Tongue (tissue), 3 donors: ENCODE measurements at places on chromosomes 7 and 10. TPM values are rescaled to one million over a fixed set of nuclear protein-coding genes. Genes with fewer than 3 reads are reported as not detected.
A peak's percentile ranks its signal among the peaks of the same experiment; 100 is the strongest.

Gene MSMB
- total RNA-seq, result not detected

Gene SLC4A2
- 52.6 TPM for total RNA-seq

DNA sequence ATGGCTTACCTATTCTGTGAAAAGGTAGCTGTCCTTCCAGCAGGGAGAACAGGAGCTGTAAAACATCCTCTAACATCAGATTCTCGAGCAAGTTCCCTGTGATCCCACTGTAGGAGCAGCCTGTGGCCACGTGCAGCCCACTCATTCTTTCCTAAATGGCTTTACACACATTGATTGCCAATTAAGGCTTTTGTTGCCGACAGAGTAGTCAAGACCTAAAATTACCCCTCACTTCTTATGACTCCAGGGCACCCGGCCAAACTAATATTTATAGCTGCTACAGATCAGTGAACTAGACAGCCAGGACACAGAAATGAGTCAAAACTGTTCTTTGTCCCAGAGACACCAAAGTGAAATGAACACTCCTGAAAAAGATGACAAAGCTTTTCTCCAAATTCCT is 832.1 kb downstream of the SORCS3 start:
- peak; percentile 33 for DNase-seq

Gene UPK3BL1
- total RNA-seq, result 61.3 TPM

DNA sequence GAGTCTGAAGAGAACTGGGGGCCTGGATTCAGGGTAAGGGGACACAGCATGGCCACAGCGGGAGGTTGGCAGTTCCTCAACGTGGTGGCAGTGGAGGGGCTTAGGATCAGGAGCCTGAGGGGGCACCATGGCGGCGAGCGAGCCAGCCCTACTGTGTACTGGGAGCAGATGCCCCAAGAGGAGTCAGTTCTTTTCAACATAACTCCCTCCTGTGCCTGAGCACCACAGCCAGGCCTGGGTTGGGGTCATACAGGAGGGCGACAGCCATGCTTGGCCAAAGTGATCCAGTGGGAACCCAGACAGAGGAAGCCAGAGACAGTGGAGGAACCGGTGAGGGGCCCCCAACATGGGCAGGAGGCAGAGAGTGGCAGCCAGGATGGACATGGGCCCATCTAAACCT is 65.8 kb downstream of the MICALL2 start:
- DNase-seq, result no peak

DNA sequence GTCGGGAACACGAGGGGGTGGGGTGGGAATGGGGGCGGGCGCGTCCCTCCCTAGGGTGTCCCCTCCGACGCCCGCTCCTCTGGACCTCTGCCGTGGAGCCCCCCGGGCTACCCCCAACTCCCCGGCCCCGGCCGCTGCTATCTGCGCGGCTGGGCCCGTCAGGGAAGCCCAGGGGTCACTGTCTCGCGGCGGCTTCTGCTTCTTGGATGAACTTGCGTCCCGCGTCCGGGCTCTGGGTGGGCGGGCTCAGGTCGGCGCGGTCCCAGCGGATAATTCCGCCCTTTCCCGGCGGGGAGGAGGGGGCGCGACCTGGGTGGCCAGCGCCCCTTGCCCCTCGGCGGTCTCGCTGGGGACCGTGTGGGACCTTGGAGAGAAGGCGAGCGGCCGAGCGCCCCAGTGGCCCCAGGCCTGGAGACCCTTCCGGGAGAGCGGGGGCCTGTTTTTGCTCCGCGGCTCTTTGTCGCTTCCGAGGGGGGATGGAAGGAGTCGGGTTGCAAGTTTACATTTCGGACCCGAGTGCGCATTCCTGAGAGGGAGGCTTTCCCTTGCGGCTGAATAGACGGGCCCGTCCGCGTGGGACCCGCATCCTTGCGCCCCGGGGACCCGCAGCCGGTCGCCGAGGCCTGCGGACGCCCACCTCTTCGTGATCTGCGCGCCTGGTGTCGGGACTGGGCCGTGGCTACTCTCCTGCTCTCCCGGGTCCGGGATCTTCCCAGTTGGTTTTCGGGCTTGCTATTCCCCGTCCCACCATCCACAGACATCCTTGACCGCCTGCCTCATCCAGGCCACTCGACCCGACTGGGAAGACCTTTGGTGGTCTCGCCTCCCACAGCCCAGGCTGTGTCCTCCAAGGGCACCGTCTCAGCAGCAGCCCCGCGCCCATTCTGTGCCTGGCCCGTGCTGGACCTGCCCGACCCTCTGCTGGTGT is 812 bp downstream of the DOCK1 start:
- DNase-seq, result peak; percentile 63

DNA sequence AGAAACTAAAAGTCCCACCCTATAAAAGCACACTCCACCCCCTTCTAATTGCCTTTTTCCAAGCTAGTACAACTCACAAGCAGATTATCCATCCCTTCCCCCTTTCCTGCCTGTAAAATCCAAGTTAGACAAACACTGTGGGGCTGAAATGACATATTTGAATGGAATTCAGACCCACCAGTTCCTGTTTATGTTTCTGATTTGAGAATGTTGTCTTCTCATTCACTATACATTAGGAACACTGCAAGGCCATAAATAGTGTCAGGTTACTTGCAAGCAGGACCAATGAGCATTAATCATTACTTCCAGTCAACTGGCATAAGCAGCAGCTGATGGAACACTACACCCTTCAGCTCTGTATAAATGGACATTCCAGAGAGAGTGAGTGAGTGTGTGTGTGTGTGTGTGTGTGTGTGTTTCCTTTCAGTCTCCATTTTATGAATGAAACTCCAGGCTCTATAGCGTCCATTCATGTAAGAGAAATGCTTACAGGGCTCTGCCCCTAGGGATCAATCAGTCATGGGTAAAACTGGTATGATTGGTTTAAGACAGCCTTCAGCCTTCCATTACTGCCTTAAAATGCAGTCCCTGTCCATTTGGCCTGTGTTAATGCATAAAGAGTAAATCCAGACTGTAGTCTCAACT is 69.3 kb downstream of the ETV1 start:
- DNase-seq, result peak; percentile 96

GRCh38 chr7:137093198-137093597 is 224.7 kb downstream of the CHRM2 start:
- DNase-seq, result no peak

DNA sequence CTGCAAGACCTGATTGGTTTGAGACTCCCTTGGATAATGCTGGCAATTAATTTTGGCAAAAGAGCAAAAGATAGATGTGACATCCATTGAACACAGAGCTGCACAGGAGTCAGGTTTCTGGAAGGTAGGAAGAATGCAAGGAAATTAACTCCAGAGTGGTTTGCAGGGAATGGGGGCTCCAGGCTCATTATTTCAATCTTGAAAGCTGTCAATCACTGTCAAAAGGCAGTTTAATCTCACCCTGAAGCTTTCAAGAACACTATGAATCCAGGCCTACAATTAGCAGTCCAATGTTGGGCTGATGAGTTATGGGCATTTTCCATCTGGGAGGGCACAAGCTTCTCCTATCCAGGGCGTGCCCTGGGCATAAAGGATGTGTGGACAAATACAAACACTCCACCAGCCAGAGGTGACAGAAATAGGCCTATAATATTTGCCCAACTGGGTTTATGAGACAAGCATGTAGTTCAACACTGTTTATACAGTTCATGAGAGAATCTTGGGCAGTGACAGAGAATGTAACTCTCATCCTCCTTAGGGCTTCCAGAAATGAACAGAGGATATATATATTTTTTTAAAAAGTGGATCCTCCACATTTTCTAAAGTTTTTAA is 80.5 kb downstream of the KCNMA1 start:
- no peak for DNase-seq

GRCh38 chr10:3625959-3626751 is 158.9 kb downstream of the KLF6 start:
- no peak for DNase-seq

- peak; percentile 25 for DNase-seq
Measured at GRCh38 chr7:26603631-26604030, 260.8 kb downstream of the SKAP2 start.

Gene IL6
- not detected for total RNA-seq

Gene PRKAR2B
- 10.9 TPM for total RNA-seq

Gene BAIAP2L1
- 6.5 TPM for total RNA-seq

GRCh38 chr10:127524908-127525665 is 24.0 kb upstream of the NPS start:
- DNase-seq, result no peak

DNA sequence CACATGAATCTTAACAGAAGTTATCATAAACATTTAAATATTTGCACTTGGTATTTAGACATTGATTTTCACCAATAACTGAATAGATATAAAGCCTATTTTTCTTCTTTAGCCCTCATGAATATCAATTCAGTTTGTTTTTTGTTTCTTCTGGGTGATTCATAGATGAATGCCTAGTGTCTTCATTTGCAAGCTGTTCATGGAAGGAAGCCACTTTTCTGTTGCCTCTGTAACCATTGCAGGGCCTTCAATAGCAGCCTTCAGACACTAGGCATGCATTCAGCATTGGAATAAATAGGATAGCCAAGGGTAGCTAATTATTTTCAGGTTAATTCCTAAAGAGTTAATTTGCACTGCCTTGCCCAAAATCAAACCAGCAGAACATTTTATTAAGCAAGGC is 375.3 kb downstream of the DPP6 start:
- DNase-seq, result no peak

DNA sequence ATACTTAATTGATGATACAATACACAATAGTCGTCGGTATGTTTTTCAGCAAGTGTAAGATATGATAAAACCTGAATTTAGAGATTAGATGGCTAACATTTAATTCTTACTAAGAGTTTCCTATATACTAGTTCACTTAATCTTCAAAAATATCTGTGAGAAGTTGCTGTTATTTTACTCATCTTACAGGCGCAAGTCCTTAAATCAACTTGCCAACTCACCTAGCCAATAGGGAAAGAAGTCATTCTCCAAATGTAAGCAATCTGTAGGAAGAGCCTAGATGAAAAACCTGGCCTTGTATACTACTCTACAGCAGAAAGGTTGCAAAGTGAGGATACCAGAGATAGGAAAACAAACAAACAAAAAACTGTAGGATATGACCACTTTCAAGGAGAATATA is 10.6 kb downstream of the CD36 start:
- no peak for DNase-seq

- DNase-seq, result no peak
Measured at GRCh38 chr7:150902078-150903033, 50.0 kb downstream of the AOC1 start.

Gene PKD2L1
- not detected for total RNA-seq

Gene KEL
- 1.6 TPM for total RNA-seq
